ENCODE measurements at places on chromosomes 2 and 18.

- no peak for DNase-seq
These were observed 52.7 kb upstream of the CYP1B1 start for GRCh38 chr2:38128653-38129052.

GRCh38 chr2:27409321-27410073 lies at the start of gene PPM1G:
PPM1G (minus strand) TSS chr2:27409591; CDS start chr2:27409422, 169 bp downstream.
- DNase-seq = peak; percentile 98

DNA sequence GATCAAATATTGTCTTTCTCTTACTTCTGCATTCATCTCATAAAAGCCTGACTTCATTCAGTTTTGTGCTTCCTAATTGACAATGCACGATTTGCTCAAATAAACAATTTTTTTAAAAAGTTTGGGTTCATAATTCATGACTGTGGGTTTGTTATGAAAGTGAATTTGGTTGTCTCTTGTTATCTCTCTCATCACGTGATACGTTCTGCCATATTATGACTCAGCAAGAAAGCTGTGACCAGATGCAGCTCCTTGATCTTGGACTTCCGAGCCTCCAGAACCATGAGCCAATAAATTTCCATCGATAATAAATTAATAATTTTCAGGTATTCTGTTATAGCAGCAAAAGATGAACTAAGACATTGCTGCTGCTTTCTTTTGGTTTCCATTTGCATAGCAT lies 156.5 kb upstream of the LRATD1 start:
- DNase-seq = no peak

DNA sequence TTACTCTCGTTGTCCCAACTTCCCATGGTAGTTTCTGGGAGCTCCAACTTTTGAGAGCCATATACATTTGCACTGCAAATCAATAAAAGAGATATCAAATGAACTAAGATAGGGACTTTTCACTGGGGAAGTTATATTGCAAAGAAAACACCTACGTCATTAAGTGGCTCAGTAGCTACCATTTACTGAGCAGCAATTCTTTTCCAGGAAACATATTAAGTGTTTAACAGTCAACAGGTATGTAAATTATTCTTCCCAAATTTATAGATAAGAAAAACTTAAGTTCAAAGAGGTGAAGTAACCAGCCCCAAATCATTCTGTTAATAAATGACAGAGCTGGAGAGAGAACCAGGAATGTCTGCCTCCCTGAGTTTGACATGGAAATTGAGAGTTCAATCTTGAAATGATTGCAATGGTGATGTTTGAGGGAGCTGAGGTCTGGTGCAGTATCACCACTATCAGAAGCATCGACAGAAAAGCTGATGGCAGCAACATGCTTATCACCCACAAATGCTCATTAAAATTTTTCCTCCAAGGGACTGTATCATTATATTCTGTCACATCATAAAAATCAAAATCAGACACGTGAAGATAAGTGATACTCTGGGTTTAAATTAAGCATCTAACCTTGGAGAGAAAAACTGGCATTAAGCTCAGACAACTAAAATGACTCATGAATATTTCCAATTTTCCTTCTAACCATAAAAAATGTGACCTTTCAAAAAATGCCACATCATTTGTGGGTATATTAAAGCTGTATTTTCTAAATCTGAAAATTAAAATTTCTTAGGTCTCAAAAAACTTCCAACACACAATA lies 43.4 kb downstream of the GAREM1 start:
- DNase-seq = no peak

DNA sequence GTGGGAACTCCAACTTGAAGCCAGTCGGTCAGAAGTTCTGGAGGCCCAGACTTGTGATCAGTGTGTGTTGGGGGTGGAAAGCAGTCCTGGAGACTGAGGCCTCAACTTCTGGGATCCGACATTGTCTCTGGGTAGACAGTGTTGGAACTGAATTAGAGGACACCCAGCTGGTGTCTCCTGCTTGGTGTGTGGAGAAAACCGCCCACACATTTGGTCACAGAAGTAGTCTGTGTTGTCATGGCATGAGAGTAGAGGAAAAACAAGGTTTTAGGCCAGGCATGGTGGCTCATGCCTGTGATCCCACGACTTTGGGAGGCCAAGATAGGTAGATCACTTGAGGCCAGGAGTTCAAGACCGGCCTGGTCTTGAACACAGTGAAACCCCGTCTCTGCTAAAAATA lies 51.5 kb downstream of the PUM2 start:
- no peak for DNase-seq

DNA sequence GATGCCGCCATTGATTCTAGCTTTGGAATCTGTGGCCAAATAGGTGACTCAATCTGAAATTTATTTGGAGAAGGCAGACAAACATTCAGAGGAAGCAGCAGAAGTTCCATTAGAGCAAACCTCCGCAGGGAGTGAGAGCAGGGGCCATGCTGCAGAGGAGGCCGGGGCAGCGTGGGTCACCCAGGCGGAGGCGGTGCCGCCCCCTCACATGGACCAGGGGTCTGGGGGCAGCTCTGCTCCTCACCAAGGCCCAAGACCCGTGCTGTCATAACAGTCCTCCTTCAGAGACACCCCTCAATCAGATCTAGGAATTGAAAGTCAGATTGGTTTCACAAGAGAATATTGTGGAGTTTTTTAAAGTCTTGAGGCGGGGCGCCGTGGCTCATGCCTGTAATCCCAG lies 92.4 kb downstream of the GBX2 start:
- DNase-seq = no peak

GRCh38 chr18:23828426-23828825 lies 139.2 kb downstream of the LAMA3 start:
- DNase-seq = no peak

DNA sequence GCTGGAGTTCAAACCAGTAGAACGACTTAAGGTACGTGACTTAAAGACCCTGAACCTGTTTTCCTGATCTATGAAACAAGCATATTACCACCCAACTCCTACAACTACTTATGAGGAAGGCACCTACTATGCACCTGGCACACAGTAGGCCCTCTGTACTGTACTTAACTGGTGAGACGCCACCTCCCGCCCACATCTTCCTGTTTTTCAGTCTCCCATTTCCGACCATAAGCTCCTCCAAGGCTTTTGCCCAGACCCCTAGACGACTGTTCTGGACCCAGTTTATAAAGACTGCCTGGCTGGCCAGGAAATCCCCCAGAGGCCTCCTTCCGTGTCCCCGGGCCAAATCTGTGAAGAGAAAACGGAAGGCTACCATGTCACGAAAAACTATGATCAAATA lies 1.5 kb downstream of the GALNT14 start:
- DNase-seq = no peak

DNA sequence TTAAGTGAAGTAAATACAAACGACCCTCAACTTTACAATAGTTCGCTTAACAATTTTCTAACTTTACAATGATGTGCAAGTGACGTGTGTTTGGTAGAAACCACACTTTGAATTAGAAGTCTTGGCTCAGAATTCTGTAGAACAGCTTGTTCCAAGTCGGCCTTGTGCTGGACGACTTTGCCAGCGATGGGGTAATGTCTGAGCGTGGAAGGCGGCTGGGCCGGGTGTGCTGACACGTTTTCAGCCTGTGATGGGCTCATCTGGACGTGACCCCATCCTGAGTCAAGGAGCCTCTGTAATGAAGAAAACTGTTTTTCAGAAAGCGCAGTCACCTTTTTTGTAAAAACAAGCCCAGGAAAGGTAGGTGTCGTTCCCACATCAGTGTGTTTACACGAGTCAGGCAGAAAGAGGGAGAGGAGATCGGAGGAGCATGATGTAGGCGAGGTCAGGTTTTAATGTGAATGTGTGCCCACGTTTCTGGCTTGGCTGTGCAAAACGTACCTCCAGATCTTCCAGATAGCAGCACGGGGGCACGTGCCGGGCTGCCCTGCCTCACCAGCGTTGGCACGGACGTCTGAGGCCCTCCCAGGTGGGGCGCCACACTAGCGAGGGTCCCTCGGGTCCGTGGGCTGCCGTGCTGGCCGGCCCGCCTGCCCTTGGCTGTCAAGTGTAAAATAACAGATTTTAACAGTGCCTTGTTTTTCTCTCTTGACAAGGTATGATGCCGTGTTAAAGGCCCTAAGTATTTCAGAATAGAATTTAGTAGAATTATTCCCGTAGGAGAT lies 54.6 kb downstream of the CTDP1 start:
- no peak for DNase-seq

DNA sequence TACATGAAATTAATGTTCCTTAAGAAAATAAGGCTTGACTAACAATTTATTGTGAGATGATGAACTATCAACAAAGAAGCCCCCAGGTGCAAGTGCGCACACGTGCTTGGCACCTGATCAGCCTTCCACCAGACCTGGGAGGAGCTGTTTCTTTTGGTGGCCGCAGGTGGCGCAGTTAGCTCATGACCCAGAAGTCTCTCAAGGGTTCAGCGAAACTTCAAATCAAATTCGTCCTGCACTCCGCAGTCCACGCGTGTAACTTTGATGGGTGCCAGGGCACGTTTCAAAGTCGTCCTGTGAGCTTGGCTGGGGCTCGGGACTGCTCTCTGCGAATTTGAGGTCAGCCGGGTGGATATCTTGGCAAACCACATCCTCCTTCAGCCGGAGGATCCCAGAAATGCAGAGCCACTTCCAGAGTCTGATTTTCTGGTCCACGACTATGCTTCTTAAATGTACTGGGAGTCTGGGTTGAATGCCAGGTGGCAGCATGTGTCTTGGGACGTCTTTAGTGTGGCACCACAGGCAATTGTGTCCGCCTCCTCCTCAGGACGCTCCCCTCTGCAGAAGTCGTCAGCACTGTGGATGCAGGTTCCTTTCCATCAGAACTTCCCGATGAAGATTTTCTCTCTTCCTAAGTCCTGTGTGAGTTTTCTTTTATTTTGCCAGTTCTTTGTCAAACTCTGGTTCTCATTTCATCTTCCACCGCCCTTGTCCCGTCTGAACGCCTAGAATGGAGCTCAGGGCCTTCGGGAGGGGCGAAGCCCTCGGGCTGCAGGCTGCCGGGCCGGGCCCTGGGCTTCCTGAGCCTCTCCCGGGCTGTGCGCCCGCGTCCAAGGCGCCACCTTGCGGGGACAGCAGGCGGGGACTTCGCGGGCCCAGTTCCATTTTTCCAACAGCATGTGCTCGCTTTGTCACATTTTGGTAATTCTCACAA lies 61.3 kb upstream of the RAPGEF4 start:
- DNase-seq = no peak

DNA sequence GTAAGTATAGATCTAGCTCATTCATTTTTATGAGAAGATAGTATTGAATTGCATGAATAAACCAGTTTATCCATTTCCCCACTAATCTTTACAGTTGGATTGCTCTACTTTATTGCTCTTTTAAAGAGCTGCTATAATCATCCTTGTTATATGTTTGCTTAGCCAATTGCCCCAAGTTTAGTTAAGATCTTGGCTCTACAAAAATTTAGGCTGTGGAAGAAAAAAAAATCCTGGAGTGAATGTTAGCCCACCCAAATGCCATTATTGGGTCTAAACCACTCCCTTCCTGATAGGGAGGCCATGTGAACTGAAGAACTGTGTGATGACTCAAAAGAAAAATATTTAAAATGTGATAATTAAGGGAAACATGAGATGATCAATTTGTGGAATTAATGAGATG lies 2.9 kb downstream of the ALS2 start:
- no peak for DNase-seq

GRCh38 chr2:287911-288757 lies at the start of gene ALKAL2:
ALKAL2 (minus strand) TSS chr2:288091; CDS start chr2:287835, 256 bp downstream.
- DNase-seq = peak; percentile 17

GRCh38 chr18:9429662-9429993 lies 45.7 kb upstream of the RALBP1 start:
- DNase-seq = no peak

DNA sequence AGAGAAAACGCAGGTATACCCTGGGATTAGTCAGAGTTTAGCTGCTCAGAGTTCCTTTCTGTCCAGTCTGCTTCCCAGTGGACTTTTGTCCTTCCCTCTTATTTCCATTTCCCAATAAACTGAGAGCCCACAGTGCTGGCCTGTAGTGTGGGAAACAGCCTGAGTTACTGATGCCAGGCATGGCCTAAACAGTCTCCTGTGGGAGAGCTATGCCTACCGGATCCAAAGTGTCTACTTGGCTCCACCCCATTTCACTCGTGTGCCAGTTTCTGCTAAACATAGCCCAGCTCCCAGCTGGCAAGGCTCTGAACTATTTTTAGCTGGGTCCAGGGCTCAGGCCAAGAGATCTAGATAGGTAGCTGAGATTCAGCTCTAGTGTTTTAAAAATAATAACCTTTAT lies 15.6 kb upstream of the PPP1CB start:
- DNase-seq = peak; percentile 56

DNA sequence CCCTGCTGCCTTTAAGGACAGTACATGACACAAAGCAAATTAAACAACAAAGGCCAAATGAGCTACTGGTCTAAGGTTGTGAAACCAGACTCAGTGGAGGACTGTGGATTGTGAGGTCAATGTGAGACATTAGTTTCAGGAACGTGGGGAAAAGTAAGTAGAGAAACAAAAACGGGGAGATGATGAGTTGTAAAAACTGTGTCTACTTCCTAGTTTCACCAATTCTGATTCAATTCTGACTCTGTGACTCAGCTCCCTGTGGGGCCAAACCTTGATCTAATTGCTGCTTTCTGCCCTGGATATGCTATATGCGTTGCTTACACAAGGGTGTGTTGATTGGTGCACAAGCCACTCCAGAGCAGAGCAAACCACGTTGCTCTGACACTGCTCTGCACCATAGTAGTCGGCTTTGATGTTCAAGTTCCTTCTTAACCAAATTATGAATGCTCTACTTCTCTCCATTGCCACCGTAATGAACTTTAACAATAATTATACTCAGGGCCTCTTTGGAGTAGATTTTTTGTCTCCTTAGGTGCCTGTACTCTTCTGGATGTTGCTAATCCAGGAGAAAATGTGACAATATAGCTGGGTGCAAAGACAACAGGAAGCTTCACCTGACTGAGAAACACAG lies 1640.1 kb upstream of the CELF4 start:
- DNase-seq = no peak

DNA sequence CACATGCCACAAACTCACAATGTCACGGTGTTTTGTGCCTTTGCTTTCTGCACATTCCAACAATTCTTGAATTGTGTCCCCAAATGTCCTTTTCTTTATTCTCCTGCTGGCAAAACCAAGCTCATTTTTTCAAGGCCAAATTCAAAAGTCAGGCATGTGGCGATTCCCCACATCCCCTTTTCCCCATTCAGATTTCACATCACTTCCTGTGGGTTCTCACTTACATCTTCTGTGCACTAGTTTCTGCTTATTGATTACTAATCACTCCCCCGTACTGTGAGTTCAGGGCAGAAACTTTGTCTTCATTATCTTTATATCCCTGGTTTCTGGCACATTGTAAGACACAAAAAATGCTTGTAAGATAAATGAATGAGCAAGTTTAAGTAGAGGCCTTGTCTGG lies 69.2 kb downstream of the AP1S3 start:
- no peak for DNase-seq

Measured in NCI-H345 (cell line).